ENCODE measurements at places on chromosomes 5 and 9.
A peak's percentile ranks its signal among the peaks of the same experiment; 100 is the strongest.

DNA sequence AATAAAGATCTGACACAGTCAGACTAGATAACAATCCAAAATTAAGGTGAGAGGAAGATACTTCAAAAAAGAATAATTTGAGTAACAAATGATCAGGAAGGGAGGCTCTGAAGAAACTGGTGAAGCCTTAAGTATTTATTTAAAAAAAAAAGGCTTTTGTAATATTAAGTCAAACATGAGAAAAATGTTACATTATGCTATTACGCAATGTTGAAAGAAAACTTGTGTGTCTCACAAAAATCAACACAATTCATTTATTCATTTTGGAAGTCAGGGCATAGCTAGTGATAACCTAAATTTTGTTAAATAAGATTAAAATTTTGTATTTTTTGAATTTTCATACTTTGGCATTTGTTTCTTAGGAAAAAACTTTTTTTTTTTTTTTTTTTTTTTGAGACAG is 28.2 kb downstream of the WDR41 start:
- no peak for DNase-seq

GRCh38 chr9:5438301-5439162 is 807 bp upstream of the PLGRKT start:
- DNase-seq: peak; percentile 88

GRCh38 chr5:102539562-102539961 is 40.8 kb upstream of the SLCO6A1 start:
- no peak for DNase-seq

- DNase-seq: no peak
Measured at GRCh38 chr9:106745876-106746275, 117.1 kb upstream of the ZNF462 start.

DNA sequence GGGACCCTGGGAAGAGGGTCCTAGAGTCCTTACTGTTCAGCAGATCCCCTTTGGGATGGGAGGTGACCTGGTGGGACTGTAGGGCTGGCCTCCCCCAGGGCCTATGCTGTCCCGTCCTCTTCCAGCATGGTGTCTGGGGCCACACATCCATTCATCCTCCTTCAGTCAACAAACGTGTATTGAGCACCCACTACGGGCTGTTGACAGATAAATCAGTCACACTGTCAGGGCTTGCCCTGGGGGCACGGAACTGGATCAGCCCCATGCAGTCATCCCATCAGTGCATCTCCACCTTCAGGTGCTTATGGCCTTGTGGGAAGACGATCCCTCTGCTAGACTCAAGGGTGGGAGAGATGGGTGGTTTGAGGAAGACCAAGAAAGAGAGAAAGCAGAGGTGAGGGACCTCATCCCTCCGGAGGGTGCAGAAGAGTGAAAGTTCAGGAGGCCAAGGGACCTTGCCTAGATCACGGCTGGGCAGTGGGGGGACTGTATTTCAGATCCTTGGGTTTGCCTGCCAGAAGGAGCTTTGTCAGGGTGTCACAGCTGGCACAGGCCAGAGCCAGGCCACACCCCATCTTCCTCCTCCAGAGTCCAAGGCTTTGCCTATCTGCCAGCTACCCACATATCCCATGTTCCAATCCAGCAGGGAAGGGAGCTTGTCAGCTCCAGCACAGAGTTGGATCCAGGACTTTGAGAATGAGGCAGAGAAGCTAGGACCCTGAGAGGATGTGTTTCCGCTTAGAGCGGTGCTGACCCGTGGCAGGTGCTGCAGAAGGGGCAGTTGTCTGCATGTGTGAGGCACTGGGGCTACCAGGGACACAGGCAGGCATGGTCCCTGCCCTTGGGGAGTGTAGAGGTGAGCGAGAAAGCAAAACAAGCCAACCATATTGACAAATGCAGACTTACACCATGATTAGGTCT is 30.5 kb downstream of the COL27A1 start:
- no peak for DNase-seq

- no peak for DNase-seq
Measured at GRCh38 chr5:997711-998110, 10.9 kb upstream of the NKD2 start.

- no peak for DNase-seq
Measured at GRCh38 chr9:111064160-111064837, 26.0 kb upstream of the LPAR1 start.

- DNase-seq: peak; percentile 44
Measured at GRCh38 chr5:10600626-10601245, 36.9 kb downstream of the ANKRD33B start.

DNA sequence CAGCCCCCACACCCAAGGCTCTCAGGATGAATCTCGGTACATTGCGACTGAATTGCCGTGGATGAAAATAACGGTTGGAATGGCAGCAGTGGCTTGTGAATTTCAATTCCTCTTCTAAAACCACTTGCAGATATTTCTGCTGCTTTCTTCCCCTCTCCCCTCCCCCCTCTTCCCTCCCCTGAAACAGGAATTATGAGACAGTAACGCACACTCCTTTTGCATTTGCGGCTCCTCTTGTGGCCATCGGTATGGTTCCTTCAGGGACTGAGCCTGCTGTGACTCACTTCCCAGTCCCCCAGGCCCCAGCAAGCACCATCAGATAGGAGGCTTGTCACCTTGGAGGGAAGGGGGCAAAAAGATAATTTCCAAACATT is 9.7 kb downstream of the DCANP1 start:
- peak; percentile 24 for DNase-seq

GRCh38 chr9:38342096-38342495 is 50.4 kb upstream of the ALDH1B1 start:
- DNase-seq: no peak

DNA sequence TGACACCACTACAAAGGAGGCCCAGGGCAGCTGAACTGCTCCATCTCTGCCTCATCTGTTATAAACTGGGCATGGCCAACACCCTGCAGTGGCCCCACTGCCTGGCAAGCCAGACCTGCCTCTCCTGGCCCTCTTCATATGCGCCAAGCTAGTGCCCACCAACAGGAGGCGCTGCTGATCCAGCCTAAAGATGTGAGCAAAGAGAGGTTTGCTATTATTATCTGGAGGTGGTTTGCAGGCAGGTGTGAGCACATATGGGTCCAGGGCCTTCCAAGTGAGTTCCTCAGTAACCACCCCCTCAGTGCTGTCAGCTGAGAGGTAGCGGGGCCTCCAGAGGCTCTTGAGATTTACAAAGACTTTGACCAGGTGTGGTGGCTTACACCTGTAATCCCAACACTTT is 232.2 kb downstream of the SYK start:
- DNase-seq: no peak

DNA sequence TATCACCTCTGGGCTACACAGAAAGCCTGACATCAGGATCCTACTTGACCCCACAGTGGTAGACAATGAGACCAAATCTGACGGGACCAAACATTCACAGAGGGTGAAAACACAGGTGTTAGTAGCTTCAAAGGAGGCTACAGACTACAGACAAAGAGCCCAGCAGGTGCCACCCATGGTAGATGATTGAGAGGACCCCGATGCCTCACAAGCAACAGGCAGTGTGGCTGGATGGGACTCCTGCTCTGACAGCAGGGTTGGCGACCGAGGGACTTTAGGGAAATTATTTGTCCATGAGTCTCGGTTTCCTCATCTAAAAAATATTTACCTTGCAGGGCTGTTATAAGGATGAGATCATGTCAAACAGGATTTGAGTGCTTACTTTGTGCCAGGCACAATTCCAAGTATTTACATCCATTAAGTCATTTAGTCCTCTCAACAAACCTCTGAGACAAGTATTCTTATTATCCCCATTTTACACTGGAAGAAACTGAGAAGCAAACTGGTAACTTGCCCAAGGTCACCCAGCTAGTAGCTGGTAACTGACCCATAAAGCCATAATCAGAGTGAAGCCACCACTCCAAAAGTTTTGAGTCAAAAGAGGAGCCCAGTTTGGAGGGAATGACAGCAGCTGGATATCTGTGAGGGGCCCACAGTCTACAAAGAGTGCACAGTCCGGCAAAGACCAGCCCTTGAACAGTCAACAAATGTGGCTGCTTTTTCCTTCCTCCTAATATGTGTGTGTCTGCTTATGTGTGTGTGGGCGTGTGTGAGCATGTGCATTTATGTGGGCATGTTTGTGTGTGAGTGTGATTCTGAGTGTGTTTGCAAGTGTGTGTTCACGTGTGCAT is 502.0 kb downstream of the BNC2 start:
- peak; percentile 71 for DNase-seq

GRCh38 chr5:127400539-127400938 is 109.9 kb downstream of the MEGF10 start:
- DNase-seq: no peak

GRCh38 chr9:95460518-95461164 is 56.1 kb downstream of the PTCH1 start:
- DNase-seq: no peak

GRCh38 chr9:5949103-5949699 is 58.5 kb downstream of the MLANA start:
- peak; percentile 28 for DNase-seq

DNA sequence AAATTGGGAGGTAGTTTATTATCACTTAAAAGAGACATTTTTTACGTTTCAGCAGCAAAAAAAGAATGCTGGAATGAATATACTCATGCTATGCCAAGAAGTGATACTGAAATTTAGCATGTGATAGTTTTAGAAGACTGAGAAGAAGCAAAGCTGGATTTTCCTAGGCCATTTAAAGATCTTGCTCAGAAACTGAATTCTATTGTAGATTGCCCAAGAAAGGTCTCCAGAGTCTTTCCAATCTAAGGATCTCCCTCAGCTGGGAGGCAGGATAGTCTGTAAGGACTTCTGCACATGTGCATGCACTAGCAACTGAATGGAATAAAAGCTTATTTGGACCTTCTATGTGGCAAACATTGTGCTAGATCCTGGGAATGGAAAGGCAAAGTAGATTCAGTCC is 334.5 kb downstream of the DTWD2 start:
- DNase-seq: no peak

- DNase-seq: no peak
Measured at GRCh38 chr5:135710045-135710675, 124.3 kb upstream of the SLC25A48 start.

GRCh38 chr5:33237471-33237870 is 203.3 kb upstream of the TARS1 start:
- DNase-seq: no peak

DNA sequence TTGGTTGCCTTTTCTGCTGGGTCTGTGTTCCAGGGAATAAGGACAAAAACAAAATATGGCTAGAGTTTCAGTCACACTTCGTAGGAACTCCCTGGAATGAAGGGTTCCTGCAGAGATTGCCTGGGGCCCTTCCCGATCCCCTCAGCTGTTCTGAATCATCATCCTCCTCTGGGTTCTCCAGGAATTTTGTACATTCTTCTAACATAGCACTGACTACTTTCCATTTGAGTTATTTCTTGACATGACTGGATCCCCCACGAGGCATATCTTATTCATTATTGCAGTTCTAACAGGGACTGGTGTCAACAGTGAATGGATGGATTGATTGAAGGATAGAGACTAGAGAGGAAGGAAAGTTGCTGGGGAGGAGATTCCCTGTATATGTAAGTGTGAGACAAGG is 49.2 kb upstream of the TNC start:
- DNase-seq: peak; percentile 91
